ENCODE measurements at places on chromosomes 11 and 22.

DNA sequence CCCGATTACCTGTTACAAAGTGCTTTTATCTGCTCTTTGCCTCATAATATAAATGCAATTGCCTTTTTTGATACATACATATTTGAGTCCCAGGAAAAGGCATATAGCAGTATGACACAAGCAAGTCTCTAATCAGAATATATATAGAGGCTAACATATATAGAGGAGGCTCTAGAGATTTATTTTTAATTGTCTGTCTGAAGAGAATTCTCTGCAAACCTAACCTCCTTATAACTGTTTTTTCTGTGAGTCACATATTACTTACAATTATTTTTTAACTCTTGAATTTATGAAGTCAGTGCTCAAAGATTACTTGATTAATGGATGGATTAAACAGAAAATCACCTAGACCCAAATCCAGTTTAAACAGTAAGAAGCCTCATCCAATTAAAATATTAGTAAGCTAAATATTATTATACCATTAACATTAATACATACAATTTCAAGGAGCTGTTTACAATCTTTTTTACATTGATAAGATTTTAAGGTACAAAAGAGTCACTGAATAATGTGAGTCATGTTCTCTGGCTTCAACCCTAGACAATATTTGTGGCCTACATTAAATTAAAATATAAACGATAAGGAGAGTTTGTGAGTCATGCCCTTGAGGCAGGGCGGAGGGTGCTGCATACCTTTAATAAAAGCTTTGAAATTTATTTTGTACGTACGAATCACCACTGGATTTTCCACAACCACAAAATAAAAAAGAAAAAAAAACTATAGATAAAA, 19.2 kb upstream of the MMP13 start:
- no peak for DNase-seq

GRCh38 chr11:24543771-24544170, 46.9 kb downstream of the LUZP2 start:
- DNase-seq, result no peak

- no peak for DNase-seq
These were observed 32.5 kb upstream of the ATXN10 start for GRCh38 chr22:45638834-45639746.

- no peak for DNase-seq
These were observed 9.2 kb downstream of the EXT2 start for GRCh38 chr11:44104481-44105294.

DNA sequence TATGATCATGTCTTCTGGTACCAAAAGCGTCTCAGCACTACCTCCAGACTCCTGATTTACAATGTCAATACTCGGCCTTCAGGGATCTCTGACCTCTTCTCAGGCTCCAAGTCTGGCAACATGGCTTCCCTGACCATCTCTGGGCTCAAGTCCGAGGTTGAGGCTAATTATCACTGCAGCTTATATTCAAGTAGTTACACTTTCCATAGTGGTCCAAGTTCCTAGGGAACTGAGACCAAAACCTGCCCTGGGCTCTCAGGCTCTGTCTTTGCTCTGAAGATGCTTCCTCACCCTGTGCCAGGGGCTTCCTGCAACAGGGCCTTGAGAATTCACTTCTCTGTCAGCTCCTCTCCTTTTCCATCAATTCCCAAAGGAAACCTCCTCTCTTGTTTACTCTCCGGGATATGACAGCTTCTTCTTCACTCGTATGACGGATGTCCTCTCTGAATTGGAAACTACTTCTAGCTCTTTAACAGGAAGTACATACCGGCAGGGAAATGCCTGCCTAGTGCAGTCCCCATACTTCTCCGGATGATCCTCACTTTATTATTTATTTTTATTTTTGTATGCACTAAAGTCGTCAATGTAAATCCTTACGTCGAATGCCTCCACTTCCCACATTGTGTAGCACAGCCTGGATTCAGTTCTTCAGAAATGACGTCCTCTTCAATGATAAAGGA, 29.6 kb upstream of the PRAME start:
- no peak for DNase-seq

DNA sequence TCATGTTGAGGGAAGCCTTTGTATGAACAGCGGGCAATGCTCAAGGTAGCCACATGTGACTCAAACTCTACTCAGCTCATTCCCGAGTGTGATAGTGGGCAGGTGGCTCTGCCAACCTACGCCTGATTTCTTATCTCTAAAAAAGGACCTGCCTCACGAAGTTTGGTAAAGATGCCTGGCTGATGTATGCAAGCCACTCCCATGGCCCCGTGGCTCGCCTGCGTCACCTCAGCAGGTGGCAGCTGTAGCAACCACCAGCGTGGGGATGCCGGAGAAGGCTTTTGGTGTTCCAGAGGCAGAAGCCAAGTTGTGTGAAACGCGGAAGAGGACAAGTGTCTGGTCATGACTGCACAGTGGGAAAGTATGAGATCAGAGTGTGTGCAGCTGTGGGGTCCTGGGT, 5.4 kb downstream of the FADS2 start:
- DNase-seq, result no peak

- no peak for DNase-seq
These were observed 3.0 kb downstream of the SLC3A2 start for GRCh38 chr11:62883673-62884072.

GRCh38 chr22:32800994-32801536, 440 bp upstream of the TIMP3 start:
- DNase-seq, result no peak

DNA sequence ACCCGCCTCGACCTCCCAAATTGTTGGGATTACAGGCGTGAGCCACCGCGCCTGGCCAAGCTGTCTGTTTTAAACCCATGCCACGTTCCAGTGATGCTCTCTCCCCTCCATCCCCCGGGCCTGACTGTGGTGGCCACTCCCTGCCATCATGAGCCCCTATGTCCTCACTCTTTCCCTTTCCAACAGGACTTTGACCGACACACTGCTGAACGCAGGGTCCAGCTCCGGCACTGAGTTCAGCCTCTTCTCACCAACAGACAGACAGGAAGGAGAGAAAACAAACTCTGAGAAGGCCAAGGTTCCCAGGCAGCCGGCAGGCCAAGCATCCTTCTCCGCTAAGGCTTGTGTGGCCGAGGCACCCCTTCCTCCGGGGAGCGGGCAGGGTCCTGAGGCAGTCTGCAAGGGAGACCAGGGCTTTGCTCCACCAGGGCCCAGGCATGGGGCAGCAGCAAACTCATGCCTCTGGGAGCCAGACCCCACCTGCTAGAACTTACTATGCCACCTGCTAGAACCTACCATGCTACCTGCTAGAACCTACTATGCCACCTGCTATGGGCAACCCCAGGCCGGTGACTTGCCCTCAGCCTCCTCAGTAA, 152.7 kb downstream of the CRYBB2 start:
- no peak for DNase-seq

DNA sequence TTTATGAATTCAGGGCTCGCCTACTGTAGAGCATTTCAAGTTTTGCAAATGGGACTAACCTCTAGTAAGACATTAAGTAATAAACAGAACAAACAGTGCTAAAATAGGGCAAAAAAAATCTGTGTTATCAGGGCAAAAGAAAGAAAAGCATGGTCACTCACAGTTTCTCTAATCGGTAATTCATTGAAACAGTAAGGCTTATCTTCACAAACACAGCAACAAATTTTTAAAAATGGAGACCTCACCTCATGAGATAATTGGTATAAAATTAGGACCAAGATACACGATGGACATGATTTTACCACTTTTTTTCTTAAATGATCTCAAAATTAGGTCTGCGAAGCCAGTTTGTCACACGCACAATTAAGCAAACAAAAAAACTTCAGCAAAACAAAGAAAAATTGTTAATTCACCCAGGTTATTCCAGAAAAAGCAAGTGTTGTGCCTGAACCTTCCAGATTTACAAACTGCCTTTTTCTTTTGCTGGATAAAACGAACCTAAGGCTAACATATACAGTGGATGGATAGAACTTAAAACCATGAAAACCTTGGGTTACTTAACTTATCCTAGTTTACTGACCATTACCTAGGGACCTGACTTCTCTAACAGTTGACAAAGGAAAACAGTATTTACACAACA, 1.4 kb downstream of the TMEM123 start:
- no peak for DNase-seq

- no peak for DNase-seq
These were observed 204.2 kb upstream of the MTNR1B start for GRCh38 chr11:92765082-92765840.

GRCh38 chr11:130478204-130478701, 29.8 kb downstream of the ADAMTS15 start:
- DNase-seq, result no peak

All from stimulated activated CD4-positive, alpha-beta T cell treated with anti-CD3 and anti-CD28 coated beads, Interleukin-1b, Interleukin-23, amount 100 ng/mL, for 1 hour (primary cell).